Stimulated activated CD4-positive, alpha-beta T cell treated with anti-CD3 and anti-CD28 coated beads, TNF-alpha, amount 100 ng/mL, for 4 hours (primary cell): ENCODE measurements at places on chromosomes 13 and 19.

DNA sequence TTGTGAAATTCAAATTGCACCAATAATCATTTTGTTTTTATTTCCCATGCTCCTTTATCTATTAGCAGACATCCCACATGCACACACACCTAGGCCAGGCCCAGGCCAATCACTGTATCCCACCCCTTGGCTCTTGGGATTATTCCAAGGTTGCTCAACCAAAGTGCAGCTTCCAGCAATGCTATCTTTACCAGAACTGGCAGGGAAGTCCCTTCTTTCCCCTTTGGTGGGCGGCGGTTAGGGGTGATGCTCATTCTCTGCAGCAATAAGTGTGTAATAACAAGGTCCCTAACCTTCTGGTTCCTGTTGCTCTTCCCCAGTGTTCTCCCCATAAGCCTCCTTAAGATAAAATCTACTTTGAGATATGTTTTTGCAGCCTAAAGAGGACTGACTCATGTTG, 18.3 kb upstream of the KCTD12 start:
- no peak for DNase-seq

DNA sequence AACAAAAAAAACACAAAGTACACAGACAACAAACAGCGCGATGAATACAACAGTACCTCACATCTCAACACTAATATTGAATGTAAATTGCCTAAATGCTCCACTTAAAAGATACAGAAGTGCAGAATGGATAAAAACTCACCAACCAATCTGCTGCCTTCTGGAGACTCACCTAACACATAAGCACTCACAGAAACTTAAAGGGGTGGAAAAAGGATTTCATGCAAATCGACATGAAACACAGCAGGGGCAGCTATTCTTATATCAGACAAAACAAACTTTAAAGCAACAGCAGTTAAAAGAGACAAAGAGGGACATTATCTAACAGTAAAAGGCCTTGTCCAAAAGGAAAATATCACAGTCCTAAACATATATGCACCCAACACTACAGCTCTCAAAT, 209.5 kb downstream of the ABCC4 start:
- no peak for DNase-seq

DNA sequence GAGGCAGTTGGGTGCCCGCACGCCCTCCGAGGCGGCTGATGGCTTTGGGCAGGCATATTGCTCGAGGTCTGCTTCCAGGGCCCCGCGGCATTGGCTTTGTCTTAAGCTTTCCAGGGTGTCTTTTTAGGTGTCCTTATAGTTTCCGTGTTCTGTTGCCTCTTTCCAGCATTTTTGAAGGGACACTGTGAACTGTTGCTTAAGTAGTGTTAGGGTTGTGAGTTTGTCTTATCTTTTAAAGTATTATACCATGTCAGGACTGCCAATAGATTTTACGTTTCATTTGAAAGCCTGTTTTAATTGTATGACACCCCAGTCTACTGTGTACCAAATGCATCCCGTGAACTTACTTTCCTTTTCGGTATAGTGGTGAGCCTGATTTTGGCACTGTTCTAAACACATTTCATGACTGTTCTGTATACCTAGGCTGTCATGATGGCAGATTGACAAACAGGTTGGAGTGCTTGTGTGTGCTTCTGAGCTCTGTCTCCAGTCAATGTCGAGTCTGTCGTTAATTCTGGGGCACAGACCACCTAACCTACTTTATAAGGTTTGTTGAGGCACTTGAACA, 656 bp downstream of the PCCA start:
- no peak for DNase-seq

- no peak for DNase-seq
These were observed 55.2 kb downstream of the ELF1 start for GRCh38 chr13:40963927-40964326.

GRCh38 chr13:40595693-40596092, 70.7 kb downstream of the FOXO1 start:
- DNase-seq: no peak

DNA sequence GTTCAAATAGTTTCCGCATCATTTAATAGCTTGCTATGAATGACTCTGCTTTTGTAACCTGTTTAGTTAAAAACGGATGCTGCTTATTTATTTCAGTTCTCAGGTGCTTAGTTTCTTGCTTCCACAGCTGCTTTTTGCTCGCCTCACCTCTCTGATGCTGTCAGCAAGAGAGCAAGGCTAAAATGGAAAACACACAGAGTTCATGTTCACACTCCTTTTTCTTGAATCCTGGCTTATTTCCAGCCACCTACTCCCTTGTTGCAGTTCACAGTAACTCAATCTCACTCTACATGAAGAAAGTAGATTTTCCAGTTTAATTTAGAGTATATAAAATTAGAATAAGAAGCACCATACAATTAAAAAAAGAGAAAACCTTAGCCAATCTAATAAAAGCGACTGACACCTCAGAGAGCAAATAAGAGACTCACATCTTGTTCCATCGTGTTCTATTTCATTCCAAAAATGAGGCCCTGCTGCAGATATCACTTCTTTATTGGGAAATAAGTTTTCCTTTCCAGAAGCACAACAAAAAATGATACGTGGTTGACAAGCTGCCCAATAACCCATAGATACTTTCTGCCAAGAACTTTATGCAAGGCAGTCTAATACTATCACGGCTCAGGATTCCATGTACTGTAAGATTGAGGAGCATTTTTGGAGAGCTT, 326.1 kb upstream of the SLITRK1 start:
- no peak for DNase-seq

DNA sequence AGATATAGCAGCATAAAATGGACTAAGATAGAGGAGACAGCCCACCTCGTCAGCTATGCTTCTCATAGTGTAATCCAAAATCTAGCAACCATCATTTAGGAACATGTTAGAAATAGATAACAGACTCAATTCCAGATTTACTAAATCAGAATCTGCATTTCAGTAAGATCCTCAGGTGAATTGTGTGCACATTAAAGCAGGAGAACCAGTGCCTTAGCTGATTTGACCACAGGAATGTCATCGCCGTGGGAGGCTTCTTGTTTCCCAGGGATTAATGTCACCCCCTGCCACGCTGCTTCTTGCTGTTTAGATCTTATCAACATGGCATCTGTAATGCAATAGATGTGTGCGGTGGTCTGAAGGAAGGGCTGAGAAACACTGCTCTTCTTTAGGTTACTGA, 84.0 kb downstream of the GPC5 start:
- no peak for DNase-seq

DNA sequence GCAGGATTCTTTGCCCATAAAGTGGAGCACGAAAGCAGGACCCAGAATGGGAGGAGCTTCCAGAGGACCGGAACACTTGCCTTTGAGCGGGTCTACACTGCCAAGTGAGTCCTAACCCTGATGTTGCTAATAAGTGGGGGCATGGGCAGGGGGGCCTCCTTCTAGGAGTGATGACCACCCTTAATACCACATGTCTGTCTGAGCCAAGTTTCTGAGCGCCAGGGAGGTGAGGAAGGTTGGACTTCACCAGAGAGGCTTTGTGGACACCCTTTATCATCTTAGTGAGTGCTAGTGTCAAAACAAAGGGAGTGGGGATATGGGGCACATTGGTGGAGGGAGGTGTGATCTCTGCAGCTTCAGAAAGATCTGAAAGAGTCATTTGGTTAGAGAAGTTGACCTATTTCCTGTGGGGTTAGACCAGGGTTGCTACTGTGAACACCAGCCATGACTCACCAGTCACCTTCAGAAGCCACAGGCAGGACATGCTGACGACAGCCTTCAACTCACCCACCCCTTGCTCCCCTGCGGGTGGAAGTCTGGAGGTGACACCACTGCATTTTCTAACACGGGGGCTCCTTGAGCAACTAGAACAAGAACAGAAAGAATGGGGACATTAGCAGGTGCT, 8.8 kb downstream of the ALOX5AP start:
- DNase-seq: peak; percentile 36

DNA sequence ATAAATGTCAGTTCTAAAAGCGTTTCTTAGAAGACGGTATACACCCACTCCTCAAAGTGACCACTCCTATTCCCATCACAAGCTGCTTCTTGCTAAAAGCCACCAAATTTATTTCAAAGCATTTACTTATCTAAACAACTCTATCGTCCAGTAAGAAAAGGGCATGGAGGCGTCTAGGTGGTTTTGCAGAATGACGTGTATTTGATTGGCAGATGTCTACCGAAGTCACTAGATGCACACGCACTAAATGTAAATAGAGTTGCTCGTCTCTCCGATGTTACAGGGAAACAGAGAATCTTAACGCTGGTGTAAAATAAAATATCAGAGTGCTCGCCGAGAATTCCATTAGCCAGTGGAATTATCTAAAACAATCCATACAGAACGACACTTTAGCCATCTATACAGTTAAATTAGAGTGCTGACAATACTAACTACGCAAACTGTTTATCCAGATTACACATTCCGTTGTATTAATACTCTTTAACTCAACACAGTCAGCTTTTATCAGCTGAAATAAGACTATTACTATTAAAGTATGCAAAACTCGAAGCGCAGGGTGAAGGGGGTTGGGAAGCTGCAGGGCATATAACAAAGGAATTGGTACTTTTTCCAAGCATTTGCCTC, 1.9 kb downstream of the KLF12 start:
- no peak for DNase-seq

DNA sequence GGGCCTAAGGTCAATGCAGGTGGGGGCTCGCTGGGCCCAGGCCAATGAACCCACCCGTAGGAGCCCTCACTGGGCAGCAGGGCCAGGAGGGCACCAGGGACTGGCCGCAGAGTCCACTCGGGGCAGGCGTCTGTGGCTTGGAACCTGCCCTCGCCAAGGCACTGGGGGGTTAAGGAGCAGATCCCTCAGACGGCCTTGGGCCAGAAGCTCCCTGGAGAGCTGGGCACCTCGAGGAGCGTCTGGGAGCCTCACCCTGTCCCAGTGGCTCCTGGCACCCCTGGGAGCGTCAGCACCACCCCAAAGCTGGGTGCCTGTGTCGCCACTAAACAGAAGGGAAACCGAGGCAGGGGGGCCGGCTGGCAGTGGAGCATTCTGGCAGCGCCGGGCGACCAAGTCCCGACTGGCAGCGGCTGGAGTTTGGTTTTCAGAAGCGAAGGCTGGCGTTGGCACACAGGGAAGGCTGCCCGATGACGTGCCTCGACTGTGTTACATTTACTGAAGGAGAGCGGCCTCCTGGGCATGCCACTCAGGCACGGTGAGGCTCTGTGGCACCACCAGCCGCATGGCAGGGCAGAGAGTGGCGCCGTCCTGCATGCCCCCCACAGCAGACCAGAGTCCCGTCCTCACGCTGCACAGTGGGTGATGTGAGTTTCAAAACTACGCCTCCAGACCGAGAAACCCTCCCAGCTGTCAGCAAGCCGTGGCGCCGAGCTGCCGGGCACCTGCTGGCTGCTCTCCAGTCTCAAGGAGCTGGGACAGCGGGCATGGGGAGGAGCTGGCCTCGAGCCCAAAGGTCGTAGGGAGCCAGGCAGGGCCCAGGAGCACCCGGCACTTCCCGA, 9.2 kb upstream of the MEX3D start:
- no peak for DNase-seq

DNA sequence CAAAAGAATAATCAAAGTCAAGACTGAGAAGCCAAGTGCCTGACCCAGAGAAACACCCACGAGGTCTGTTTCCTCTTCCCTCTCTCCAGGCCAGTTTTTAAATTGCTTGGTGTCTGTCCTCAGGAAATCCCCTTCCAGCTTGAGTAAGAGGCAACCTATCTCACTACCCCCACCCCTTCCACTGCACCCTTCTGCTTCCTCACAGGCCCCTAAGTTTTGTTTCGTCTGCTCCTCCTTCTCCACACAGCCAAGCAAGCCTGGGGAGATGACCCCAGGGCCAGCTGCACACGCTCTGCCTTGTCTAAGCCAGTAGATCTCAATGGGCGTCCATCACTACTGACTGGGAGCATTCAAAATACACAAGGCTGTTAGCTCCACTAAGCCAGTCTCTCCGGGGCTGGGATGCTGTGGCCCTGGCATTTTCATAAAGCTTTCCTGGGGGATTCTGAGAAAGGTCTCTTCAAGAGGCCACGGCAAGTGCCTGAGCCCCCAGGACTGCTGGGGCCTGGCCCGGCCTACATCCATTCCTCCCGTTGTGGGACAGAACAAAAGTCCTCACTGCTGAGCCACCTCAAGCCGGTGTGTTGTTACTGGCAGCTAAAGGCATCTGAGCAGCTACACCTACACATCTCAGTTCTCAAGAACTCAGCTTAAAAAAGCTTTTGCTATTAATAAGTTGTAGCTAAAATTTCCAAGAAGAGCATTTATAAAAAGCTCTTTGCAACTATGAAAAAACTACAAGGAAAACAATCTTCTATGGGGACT, 14.9 kb upstream of the IL4I1 start:
- no peak for DNase-seq

DNA sequence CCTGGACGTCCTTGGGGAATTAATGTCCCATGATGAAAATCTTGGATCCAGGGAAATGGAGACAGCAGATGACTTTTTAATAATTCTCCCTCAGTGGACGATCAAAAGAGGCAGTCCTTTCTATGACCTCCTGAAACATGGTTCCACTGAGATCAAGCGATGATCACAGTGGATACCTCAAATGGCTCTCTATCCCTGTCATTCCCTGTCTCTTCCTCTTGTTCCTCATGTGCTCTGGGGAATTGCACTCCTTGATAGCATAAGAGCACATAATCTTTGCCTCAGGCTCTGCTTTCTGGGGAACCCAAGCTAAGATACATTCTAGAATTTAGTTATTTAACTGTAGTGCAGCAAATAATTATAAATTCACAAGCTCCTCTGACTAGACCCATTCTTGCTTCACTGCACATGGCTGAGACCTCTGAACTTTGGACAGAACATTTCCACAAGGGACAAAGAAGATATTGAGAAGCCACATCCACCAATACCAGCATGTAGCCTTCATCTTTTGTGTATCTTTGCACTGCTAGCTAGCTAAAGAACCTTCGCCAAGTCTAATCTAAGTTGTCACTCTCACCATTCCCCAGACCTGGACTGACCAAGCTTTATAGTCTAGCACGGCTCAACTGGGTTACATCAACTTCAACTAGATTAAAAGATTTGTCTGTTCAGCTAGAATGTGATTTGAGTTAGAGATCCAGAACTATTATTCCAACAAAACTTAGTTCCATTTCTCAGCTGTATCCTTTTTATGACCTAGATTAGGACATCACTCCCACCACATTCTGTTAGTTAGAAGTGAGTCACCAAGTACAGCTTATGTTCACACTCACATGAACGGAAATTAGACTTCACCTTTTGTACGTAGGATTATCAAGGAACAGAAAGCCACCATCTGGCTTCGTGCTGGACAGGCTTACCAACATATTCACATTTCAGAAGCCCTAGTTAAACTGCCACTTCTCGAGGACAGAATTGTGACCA, 142.7 kb downstream of the SUCLA2 start:
- no peak for DNase-seq

GRCh38 chr19:31253526-31254179, 95.6 kb downstream of the TSHZ3 start:
- DNase-seq: no peak

DNA sequence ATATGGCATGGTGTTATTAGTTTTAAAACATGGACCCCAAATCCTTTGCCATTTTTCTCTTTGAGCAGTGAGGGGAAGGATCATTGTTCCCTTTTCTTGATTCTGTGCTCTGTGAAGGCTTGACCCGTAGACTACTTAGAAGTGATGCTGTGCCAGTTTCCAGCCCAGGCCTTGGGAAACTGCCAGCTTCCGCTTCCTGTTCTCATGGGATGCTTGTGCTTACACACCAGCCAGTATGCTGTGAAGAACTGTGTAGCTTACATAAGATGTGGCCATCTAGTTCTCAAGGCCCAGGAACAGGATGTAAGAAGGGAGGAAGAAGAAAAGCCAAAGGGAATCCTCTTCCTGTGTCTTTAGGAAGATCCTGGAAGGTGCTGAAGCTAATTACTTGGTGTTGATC, 180.9 kb downstream of the PCCA start:
- no peak for DNase-seq
